ENCODE measurements at places on chromosomes 6 and 20.
A peak's percentile ranks its signal among the peaks of the same experiment; 100 is the strongest.

DNA sequence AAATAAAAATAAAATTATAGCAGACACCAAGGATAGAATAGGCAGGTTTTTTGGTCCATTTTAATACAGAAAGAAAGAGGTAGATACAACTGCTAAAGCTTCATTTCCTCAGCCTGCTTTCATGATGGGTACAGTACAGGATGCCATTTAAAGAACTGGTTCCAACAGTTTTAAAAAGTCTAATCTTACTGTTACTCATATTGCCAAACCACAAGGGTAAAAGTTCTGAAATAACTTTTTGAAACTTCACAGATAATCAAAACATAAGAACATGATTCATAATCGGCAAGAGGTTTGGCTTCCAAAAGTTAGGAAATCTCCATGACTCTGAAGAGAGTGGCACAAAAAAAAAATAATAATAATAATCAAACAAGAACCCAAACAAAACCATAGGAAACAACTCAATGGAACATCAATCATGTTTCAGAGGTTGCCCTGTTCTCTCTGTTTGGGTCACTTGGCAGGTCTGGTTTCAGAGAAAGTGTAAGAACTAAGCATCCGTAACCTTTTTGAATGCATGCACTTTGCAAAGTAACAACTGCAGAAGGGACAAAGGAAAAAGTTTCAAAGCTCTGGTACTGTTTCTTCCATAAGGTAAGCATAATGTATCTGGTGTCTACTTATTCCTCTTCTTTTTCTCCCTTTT is 79.7 kb downstream of the SMLR1 start:
- no peak for DNase-seq

- DNase-seq = no peak
Observed at GRCh38 chr6:73349311-73349710, 4.8 kb downstream of the DPPA5 start.

DNA sequence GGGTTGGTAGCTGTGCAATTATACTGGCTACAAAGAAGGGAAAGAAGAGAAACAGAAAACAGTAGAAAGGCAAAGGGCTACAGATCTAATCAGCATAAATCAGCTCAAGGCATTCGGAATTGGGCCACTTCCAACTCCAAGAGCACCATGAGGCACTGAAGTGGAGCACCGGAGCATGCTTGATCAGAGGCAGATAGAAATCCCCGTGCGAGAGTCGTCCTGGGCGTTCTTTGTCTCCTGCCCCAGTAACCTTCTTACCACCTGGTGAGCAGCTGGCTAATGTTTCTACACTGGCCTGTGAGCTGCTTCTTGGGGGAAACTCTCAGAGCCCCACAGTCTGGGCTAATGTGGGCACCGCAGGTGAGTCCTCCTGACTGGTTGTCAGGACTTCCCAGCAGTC is 16.7 kb downstream of the NEDD9 start:
- DNase-seq = no peak

DNA sequence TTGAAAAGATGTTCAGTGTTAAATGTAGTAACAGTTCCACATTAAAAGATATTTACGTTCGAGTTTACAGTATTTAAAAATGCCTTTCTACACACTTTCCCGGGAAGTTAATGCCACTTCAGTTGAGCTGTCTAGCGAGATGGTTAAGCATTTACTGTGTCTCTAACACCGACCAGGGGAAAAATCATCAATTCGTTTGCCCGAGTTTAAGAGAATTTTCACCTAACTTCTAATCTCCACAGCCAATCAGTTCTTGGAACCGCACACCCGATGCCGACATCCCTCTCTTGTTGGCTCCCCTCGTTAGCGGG is 58.2 kb downstream of the FAM217A start:
- DNase-seq = no peak

GRCh38 chr6:90295854-90296340 is 746 bp downstream of the BACH2 start:
- peak; percentile 66 for DNase-seq

DNA sequence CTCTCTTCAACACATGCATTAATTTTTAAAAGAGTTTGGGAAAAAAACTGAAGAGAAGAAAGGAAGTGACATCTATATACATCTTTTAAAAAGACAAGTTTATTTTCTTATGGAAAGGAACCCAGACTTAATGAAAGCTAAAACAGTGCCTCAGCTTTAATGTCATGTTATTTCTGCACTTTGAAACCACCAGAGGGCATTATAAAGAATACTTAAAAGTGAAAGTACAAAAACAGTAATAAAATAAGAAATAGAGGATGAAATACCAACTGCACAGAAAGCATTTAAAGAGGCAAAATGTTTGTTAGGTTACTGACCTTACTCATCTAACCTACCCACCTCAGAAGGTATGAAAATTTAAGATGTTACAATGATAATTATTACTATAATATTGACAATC is 98.8 kb downstream of the HUS1B start:
- DNase-seq = no peak

DNA sequence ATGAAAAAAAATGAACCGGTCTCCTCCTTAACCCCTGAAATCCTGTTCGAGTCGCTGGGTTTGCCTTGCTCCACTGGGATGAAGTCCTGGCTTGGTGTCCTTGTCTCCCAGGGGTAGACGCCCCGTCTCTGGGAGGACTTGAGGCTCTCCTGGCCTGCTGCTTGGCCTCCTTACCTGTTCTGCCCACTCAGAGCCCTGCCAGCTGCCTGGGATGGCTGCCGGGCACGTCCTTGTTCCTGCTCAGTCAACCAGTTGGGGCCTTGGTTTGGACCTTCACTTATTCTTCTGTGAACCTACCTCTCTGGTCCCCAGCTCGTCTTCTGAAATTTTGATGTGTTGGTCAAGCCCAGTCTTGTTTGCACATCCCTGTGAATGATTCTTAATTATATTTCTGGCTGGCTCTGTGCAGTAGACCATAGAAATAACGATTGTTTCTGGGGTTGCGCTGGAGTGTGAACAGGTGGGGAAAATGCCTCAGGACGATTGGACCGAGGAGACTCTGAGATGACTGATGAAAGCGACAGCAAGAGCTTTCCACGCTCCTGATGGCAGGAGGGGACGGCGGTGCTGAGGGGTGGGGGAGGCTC is 126.5 kb upstream of the ESR1 start:
- no peak for DNase-seq

DNA sequence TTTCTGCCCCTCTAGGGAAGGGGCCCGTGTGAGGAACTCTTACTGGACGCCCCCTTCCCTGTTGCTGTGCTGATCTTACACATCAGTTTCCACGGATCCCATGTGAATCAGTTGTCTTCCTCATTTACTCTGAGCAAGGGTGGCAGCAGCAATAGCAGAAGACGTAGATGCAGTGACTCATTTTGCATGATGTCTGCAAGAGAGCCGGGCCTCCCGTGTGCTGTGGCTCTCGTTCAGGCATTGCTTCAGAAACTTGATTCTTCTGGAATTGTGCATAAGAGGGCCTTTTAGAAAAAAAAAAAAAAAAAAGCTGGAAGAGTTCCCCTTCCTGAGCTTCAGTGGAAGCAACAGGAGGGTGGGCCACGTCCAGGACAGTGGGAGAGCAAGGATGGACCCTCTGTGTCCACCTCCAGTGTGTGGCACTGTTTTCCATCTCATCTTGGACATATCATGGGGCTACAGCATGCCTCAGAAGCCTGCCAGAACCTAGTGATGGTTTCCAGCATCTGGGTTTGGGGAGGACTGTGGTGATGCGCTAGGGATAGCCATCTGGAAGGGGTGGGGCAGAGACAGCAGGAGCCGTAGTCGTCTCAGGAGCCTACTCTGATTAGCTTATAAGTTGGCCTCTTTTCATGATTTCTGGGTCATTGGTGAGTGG is 62.1 kb downstream of the FOXO3 start:
- DNase-seq = no peak

DNA sequence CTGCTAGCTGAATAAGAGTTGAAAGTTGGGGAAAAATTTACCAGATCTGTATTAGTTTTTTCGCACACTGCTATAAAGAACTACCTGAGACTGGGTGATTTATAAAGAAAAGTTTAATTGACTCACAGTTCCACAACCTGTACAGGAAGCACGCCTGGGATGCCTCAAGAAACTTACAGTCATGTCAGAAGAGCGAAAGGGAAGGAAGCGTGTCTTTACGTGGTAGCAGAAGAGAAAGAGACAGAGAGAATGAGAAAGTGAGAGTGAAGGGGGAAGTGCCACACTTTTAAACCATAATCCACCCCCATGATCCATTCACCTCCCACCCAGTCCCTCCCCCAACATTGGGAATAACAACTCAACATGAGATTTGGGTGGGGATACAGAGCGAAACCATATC is 79.6 kb downstream of the KHDC1L start:
- no peak for DNase-seq

DNA sequence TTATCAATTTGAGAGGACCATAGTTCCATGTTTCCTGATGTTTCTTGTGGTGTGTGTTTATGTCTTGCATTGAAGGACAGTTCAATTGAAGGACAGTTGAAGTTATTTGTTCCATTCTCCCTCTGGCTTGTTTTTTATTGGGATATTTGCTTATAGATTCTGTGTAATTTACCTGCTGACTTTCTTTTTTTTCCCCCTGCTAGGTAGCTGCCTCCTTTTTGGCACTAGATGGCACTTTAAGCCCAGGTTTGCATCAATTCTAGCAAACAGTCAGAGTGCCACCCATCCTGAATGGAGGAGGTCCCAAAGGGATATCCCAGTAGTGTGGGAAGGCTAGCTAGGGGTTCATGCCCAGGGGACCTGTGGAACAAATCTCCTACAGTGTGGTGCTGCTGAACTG is 78.1 kb downstream of the CFAP61 start:
- DNase-seq = no peak

DNA sequence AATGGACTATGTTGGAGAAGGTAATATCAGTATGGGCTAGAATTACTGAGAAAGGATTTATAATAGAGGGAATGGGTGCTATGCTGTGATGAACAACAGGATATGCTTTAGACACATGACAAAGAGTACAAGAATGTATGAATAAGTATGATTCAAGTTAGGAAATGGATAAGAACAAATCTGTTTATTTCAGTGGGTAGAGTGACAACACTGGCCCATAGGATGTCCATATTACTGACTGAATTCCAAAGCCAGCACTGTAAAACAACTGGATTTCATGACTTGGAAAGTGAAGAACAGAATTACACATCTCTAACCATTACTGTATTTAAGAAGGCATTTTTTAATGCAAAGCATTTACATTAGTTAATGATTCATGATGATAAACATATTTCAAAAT is 35.9 kb downstream of the EPM2A start:
- DNase-seq = no peak

GRCh38 chr20:42366626-42367025 is 748.4 kb upstream of the CHD6 start:
- no peak for DNase-seq

DNA sequence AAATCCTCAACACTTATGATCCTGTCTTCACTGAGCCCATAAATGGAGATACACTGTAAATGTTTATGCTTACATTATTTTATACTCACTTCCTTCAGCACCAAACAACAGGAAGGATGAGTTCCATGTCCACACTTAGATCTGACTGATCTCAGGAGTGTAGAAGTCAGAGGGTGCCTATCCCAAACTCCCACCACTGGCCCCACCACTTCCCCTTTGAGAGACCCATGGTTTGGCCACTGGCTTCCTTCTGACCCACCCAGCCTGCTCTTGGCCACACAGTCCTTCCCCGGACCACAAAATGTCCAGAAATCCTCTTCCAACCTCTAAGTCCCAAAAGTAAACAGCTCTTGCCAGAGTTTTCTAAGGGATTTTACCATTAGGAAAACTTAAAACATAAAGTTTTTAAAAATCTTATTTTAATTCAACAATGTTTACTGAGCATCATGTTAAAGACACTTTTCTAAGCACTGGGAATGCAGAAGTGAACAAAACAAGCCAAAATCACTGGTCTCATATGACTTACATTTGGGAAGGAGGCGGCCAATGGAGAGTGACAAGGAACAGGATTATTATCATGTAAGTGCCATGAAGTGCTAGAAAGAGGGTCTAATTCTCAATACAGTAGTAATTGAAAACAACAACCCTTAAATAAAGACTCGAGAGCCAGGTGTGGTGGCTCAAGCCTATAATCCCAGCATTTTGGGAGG is 103.8 kb downstream of the NRSN1 start:
- DNase-seq = no peak

DNA sequence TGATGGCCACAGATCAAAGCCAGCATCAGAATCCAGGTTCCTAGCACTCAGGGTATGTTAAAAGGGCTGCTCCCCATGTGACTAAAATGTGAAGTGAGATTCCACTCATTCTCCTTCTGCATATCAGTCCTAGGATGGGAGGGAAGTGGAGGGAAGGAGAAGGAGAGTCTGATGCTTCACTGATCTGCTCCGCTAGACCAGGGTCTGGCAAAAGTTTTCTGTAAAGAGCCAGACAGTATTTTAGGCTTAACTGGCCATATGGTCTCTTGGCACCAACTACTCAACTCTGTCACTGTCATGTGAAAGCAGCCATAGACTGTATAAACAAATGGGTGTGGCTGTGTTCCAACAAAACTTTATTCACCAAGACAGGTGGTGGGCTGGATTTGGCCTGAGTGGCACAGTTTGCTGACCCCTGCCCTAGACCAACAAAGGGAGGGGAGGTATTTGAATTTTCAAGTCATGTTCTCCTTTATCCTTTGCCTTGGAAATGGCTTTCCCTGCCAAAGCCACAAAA is 22.6 kb downstream of the GHRH start:
- no peak for DNase-seq

- no peak for DNase-seq
Observed at GRCh38 chr6:21588481-21589351, 4.8 kb upstream of the SOX4 start.

DNA sequence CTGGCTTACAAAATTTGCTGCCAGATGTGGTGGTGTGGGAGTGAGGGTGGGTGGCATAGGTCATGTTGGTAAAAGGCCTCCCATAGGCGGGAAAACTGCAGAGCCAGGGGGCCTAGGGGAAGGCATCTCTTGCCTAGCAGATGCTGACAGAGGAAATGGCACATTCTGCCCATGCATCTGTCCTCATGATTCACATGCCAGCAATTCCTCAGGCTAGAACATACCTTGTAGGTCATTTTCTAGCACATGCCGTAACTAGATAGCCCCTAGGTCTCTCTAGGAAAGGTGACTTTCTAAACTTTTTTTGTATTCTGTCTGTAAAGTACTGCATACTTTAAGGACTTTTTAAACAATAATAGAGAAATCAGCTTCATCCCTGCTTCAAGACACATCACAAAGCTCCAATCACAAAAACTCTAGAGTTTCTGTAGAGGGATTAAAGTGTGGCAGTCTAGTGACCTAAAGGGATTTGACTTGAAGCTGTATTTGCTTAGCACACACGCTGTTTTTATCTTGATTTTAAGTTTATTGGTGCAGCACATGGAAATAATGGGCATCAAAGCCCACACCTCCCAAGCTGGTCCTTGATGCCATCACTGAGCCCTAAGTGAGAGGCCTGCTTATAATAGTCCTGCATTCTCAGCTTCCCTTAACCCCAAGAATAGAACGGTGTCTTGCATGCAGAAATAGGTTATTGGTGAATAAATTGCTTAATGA is 55.2 kb downstream of the ANKEF1 start:
- DNase-seq = no peak

DNA sequence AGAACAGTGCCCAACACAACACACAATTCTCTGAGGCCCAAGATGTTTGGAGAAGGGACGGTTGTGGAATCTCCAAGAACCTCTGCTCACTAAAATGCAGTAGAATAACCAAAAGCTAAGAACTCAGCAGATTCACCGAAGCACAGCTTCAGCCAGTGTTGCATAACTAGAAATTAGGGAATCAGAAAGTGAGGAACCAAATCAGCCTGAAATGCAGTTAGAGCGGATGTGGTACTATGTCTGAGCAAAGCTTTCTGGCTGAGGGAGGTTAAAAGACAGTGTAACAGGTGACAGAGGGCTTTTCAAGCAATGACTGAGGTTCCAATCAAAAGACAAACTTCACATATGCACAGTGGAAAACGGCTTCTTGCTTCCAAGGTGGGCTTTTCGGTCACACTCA is 197.9 kb upstream of the KCNK16 start:
- no peak for DNase-seq

- DNase-seq = no peak
Observed at GRCh38 chr6:56241124-56241802, 6.1 kb downstream of the COL21A1 start.

Measured in activated CD4-positive, alpha-beta T cell treated with anti-CD3 and anti-CD28 coated beads for 1 hour (primary cell).